ENCODE measurements at places on chromosomes 6 and 20. TPM values are rescaled to one million over a fixed set of nuclear protein-coding genes. Genes with fewer than 3 reads are reported as not detected.

GRCh38 chr20:44526129-44526528, 4.3 kb upstream of the SERINC3 start:
- no peak for DNase-seq

- DNase-seq, result no peak
These were observed 52.8 kb downstream of the B4GALT5 start for GRCh38 chr20:49660912-49661311.

GRCh38 chr6:67768972-67769371, 866.1 kb upstream of the ADGRB3 start:
- DNase-seq, result no peak

DNA sequence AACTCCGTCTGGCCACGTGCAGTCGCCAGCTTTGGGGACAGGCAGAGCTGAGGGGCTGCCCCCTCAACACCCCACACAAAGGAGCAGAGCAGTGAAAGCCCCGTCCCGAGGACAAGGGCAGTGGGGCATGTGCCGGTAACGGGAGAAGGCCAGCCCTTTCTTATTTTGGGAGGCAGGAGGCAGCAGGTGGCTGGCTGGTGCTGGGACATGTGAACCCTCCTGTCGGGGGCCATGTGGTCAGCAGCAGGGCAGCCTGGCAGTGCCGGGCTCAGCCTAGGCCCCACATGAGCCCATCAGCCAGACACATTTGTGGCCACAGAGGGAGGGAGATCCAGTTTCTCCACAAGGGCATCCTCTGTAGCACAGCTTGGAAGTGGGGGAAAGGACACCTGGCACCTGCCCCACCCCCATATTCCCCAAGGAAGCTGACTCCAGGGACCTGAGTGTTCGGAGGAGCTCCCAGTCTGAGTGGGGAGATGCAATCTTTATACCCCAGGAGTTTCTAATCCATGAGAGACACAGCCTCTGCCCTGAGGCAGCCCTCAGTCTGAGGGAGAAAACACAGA, 137.6 kb downstream of the MRPL14 start:
- DNase-seq, result peak; percentile 72

- DNase-seq, result no peak
These were observed 132.4 kb upstream of the SNX9 start for GRCh38 chr6:157690441-157691210.

DNA sequence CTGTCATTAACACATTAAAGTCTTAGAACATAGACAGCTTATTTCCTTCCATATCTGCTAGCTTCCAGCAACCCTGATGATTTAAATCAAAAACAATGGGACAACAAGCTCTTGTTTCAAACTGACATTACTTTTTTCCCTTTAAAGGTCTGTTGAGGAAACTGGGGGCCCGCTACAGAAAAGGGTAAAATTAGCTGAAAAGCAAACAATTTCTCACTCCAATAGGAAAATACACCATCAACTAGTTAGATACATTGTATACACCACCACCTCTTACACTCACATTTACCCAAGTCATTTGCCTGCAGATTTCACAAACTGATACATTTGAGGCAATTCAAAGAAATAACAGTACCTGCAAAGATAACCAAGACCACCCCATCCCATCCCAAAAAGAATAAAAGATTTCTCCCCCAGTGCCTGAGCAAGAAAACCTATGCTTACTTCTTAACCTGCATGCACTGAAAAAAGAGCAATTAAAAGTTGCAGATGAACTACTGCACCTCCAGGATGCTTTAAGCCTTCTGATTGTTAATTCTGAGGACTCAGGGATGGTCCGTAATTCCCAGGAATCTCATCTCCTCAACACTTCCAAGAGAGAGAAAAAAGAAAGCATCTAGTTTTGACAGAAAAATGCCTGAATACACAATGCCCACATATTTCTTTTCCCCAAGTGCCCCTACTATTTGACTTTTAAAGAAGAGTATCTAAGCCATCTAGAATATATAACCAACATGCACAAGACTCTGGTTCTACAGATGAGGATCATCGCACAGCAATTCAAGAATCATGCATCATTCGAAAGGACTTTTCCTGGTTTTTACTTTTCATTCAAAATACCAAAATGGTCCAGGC, 5.6 kb downstream of the ZMYND8 start:
- DNase-seq, result no peak

DNA sequence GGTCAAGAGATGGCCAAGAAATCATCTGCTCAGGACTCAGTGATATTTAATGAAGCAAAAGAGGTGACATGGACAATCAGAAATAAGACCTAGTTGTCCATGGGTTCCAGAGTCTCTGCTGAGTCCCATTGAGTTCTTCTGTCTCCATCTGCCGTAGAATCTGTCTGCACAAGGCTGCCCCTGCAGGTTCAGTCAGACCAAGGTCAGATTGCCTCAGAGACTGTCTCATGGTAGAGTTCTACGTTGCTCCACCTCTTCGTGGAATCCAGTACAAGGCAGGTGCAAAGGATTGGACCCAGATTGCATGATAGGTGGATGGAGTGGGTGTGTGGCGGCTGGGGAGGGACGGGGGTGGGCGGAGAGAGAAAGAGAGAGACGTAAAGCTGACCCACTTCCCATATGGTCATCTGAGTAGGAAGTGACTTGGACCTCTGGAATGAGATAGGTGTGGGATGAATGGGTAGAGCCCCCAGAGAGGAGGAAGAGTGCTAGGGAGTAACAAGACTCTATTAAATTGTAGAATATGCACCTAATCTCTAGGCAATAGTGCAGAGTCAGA, 75.3 kb downstream of the SOBP start:
- DNase-seq, result no peak

- no peak for DNase-seq
These were observed 69.5 kb downstream of the SLX4IP start for GRCh38 chr20:10504608-10504993.

GRCh38 chr6:87723170-87724078, 21.4 kb upstream of the AKIRIN2 start:
- peak; percentile 82 for DNase-seq

JAG1 gene
- total RNA-seq, result 226 TPM

PLA2G7 gene
- 1.8 TPM for total RNA-seq

BTN1A1 gene
- total RNA-seq, result not detected

GPSM3 gene
- total RNA-seq, result 20.1 TPM

OR2B6 gene
- total RNA-seq, result not detected
